NCI-H2107 (cell line): ENCODE measurements at places on chromosomes 3 and 15.

- no peak for DNase-seq
Observed at GRCh38 chr15:35857567-35858226, 311.7 kb upstream of the DPH6 start.

- DNase-seq: no peak
Observed at GRCh38 chr3:152097770-152098169, 171.0 kb upstream of the MBNL1 start.

- no peak for DNase-seq
Observed at GRCh38 chr15:101315736-101316135, 20.7 kb upstream of the SNRPA1 start.

DNA sequence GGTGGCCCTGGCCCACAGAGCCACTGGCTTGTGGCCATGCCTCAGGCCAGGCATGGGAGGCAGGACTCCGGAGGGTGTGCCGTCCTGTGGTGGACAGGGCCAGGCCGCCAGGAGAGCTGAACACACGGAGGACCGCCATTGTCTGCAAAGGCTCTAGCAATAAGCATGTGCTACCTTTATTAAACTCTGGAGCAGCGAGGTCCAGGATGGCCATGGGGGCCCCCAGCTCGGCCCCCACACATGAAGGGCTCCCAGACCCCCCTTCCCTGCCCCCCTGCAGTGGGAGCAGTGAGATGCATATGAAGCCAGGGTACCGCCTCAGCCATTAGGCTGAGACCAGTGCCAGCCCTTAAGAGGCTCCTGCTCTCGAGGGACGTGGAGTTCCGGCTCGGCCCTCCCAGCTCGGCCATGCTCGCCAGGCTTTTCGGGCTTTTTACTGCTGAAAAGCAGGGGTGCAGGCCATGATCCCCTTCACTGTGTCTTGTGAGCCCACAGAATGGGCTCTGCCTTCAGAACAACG is 2.7 kb downstream of the AMIGO3 start:
- DNase-seq: no peak

- no peak for DNase-seq
Observed at GRCh38 chr3:184470551-184470950, 90.7 kb downstream of the CHRD start.

DNA sequence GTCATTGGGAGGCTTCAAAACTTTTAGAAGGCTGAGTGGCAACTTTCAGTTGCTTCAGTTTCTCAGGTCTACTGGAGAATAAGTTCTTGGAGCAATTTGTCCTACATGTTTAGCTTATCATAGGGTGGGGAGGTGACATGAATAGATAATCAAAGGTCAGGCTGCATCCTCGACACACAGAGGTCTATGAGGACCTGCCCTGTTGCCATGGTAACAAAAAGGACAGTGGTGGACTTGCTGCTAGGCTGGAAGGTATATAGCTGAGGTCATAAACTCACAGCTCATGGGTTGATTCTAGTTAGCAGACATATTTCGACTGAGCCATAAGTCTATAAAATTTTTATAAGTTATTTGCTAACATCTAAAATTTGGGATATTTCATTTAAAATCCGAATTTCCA is 267.0 kb downstream of the THRB start:
- no peak for DNase-seq

GRCh38 chr15:89028036-89028435 is 60.2 kb upstream of the ABHD2 start:
- DNase-seq: no peak

GRCh38 chr15:101280007-101280406 is 2.7 kb upstream of the SELENOS start:
- no peak for DNase-seq

DNA sequence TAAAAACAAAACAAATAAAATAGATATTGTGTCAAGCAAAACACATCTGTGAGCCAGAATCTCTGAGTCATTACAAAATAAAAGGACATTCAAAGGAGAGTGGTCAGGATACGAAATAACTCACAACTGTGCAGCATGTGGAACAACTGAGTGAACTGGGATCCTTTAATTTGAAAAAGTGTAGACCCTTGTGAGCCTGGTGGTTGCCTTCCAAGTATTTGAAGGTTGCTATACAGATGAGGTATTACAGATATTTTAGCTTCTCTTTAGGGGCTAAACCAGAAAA is 26.7 kb downstream of the KCNMB2 start:
- DNase-seq: no peak

DNA sequence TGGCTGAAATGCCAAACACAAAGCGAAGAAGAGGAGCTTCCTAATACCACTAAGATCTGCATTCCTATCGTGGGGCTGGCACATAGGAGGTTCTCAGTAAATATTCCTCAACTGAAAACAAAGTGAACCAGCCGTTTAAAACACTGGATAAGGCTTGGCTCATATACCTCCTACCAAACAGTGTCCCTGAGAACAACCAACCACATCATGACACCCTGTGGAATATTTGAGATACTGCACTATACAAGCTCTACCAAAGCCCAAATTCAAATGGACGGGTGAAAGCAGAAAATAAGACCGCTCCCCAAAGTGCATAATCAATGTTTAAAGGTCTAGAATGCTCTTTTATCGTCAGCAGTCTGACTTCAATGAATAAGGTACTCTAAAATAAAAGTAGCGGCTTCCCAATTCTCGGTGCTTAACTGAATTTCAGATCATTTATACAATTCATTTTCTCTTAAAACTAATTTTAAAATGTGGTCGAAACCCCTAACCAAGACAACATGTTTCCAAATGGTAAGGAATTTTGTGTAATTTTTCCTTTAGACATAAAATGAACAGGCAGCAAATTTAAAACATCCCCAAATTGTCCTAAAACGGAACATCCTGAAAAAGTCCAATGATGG is 425.8 kb downstream of the ERC2 start:
- DNase-seq: no peak
